ENCODE measurements at places on chromosomes 7 and 10.

DNA sequence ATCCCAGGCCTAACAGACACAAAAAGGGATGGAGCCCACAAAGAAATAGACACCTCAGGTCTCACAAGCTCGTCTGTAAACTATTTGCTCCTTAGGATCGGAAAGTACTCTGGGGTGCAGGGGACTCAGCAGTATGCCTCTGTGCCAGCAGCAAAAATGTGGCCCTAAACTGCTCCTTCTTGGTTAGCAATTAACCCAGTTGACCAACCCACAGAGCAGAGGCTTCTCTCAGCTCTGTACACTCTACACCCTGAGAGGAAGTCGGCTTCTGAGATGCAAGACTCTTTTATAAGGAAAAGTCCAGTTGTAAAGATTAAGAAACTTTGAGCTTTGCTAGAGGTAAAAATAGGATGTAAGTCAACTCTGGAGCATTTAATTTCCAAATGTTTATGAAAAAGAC is 156.3 kb upstream of the PRSS58 start:
- DNase-seq: no peak

- DNase-seq: no peak
Observed at GRCh38 chr7:102432442-102433218, 745 bp upstream of the ORAI2 start.

- DNase-seq: no peak
Observed at GRCh38 chr7:30034501-30034900, 6.3 kb downstream of the PLEKHA8 start.

DNA sequence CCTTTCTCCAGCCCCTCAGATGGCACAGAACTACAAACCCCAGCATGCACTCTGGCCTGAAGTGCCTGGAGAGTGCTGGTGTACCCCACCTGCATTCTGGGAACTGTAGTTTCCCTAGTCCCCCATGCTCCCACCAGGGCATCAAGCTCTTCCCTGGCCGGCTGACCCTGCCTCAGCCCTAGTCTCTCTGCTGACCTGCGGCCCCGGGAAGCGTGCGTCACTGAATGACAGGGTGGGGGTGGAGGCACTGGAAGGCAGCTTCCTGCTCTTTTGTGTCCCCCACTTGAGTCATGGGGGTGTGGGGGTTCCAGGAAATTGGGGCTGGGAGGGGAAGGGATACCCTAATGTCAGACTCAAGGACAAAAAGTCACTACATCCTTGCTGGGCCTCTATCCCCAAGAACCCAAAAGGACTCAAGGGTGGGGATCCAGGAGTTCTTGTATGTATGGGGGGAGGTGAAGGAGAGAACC is 2.1 kb downstream of the NOS3 start:
- DNase-seq: no peak

DNA sequence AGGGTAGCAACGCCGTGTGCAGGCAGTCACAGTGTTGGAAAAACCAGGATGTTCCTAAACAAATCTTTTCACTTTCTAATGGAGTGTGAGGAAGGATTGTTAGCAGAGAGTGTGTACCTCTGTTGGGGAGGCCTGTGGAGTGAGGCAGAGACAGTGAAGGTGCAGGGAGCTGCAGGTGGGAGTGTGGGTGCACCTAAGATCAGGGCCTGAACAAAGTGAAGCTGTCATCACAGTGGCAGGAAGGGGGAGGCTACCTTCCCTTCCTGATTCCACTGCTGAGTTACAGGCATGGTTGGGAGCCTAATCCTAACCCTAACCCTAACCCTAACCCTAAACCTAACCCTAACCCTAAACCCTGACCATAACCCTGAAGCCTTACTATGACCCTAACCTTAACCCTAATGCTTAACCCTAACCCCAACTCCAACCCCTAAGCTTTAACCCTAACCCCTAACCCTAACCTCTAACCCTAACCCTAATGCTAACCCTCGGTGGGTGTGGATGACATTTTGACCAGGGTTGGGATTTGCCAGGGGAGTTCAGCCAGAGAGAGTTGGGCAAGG is 158.8 kb upstream of the KLF6 start:
- no peak for DNase-seq

DNA sequence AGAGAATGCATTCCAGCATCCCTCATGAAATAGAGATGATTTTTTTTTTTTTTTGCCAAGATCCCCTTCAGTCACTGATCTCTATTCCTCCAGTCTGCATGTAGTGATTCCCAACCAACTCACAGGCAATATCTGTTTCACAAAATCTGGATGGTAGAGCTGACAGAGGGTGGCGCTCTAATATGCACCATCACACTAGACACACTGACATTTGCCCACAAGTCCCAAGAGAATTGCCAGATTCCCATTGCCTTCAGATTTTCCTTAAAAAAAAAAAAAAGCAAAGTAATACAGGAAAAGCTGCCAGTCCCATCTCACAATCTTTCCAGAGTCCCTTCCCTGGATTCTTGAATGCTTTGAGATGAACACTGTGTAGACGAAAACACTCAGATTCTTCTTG is 301.0 kb downstream of the SORCS1 start:
- DNase-seq: no peak

DNA sequence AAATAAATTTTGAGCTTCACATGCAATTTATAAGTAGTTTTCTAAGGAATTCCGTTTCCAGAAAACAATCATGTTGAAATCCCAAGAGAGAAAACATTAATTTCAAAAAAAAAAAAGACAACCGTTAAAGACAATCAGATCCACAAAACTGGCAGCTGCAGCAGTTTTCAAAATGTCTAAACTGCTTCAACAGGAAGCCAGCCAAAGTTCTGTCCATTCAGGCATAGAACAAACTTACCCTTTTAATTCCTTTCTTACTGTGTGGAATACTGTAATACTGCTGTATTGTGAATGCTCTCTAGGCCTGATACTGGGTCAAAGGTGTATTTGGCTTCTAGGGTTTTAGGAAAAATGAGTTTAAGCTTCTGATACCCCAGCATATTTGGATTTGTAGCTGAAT is 31.6 kb downstream of the HOXA1 start:
- DNase-seq: no peak

DNA sequence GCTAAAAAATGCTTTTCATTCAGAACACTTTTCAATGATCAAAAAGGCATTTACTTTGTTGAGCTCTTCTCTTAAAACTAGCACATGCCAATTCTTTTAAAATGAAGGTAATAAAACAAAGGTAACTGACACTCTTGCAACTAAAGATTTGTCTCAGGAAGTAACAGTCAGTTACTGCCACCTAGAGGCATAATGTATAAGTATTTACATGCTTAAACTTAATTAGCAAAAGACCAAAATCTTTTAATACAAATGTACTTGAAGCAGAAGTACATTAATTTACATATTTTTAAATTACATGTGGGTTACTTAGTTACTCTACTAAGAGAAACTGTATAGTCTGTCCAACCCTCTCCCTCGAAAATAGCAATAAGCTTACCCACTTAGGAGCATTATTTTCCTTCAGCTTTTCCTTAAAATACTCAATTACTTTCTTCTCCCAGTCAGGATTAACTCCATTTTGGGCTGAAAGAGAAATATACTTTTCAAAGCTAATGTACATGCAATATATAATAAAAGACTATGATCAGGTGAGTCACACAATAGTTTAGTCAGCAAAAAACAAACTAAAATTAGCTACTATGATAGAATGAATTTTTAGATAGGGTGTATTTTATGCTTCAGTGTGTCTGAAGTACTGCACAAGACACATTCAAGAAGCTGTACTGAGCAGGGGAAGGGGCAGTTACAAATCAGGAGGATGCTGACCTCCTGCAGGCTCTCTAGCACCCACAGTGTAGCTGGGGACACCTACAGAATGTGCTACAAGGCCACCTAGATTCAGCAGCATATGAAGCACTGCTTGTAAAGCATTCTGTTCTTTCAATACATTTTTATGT is 13.0 kb downstream of the MCMBP start:
- no peak for DNase-seq

DNA sequence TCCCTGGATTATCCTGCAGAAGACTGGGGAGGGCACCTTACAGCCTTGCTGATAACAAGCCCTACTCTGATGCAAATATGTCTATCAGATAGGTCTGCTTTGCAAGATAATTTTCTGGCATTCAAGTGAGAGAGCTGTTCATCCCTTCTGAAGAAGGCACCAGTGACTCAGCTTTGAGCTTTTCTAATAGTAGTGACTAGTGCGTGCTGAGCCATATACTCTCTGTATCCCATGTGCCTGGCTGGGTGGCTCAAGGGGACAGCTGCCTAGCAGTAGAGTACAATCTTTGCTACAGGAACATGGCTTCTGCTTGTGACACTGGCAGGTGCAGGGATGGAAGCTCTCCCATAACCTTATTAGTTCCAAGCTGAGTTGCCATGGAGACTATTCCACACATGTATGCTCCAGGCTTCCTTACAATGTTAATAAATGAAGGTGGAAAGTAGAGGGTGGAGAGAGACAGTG is 35.0 kb upstream of the ABCB4 start:
- DNase-seq: no peak

- DNase-seq: no peak
Observed at GRCh38 chr7:38181111-38181510, 3.1 kb downstream of the STARD3NL start.

DNA sequence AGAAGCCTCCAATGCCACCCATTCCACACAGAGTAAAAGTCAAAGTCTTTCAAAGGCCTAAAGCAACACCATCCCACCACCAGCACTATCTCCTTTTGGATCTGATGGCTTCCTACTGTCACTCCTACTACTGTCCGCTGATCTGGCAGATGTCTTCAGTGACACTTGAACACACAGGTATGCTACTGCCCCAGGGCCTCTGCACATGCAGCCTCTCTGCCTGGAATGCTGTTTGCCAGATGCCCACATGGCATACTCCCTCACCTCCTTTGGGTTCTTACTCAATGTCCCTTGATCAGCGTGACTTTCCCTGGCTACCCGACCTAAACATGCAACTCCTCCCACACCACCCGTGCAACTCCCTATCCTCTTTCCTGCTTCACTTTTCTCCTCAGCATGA is 512.4 kb downstream of the KCNMA1 start:
- DNase-seq: no peak

DNA sequence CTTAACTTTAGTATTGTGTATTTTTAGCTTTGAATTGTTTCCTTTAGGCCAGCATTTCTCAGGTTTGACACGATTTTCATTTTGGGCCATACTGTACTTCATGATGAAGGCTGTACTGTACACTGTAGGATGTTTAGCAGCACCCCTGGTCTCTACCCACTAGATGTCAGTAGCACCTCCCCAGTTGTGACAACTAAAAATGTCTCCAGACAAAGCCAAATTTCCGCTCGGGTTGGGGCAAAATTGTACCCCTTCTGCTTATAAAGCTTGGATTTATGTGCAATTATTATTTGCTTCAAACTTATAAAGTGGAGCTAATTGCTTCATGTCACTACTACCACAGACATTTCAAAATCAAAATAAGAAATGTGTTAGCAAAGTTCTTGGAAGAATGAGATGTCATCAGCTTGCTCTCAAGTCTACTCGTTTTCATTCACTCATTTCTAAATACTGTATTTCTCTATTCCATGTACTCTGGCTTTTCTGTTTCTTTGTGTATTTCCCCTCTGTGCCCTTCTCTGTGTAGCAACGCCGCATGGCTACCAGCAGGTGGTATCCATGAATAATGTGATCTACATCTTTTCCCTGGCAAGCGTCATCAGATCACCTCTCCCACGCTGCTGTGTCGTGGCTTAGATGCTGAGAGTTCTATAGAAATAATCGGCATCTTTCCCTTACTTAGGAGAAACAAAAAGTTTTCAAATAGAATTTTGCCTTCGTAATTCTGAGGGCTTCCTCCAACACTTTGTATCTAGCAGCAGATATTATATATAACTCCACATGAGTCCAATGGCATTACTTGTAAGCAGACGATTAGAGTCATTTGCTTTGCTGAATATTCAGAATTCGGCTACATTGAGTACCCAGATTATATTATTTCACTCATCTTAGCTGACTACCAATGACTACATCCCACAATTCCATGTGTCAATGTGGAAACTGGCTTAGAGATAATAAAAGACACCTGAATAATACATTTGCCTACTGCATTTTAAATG is 47.8 kb upstream of the CALCR start:
- DNase-seq: no peak

DNA sequence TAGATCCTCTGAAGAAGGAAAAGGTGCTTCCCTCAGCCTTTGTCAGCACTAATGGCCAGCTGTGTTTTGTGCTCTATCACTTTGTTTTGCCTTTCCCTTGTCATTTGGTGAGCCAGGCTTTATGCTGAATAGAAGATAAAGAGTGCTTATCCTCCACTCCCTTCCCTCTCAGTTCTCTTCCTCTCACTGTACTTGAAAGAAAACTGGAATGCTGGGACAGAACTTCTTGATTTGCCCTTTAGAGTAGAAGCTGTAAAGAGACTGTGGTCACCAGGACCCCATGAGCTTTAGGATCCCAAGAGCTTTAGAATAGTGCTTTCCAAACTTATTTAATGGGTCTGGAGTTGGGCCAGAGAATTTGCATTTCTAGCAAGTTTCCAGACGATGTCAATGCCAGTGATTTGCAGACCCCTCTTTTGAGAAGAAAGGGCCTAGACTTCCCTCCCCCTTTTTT is 81.4 kb downstream of the LRRC4 start:
- no peak for DNase-seq

DNA sequence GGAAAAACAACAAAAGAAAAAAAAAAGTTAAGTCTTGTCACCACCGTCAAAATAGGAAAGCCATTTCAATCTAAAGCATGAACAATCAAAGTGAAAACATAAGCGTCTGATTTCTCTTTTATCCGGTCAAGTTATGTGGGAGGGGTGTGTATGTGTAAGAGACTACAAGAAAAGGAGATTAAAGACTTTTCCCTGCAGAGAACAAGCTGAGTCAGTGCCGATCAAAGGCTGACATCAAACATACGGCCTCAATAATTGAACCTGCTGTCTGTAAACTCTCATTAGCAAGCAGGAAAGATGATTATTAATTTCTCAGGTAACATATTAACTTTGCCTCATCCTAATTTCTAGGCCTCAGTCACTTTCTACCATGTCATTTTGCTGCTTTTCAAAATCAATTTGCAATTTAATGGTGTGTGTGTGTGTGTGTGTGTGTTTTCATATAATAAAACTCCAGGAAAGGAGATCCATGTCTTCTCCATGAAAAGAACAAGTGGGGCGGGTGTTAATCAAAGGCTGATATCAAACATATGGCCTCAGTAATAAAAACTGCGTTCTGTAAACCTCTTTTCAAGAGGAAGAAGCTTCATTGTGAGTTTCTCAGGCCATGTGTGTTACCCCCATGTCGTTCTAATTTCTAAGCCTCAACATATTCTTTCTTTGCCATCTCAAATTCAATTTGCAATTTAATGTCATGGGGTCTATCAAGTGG is 649.1 kb upstream of the SORCS1 start:
- DNase-seq: no peak

DNA sequence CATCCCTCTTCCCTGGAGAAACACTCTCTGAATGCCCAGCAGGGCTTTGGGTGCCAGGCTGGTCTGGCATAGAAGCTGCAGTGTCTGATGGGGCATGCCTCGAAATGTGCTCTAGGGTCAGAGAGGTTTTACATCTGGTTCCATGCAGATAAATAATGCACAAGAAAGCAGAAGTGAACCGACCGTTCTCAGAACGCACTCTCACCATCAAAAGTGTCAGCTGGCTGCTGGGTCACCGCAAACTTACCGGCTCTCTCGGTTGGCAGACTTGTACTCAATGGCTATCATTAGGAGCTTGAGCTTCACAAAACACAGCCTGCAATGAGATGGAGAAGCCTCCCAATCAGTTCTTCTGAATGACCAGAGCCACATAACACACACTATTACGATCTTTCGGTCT is 610.0 kb downstream of the KCNMA1 start:
- no peak for DNase-seq

Data from NCI-H187 treated with DMSO at 0.1 percent for 48 hours (cell line).